Activated CD8-positive, alpha-beta memory T cell treated with anti-CD3 and anti-CD28 coated beads, Interleukin-2, amount 50 U/mL, for 4 hours (primary cell): ENCODE measurements at places on chromosomes 3 and 15.

DNA sequence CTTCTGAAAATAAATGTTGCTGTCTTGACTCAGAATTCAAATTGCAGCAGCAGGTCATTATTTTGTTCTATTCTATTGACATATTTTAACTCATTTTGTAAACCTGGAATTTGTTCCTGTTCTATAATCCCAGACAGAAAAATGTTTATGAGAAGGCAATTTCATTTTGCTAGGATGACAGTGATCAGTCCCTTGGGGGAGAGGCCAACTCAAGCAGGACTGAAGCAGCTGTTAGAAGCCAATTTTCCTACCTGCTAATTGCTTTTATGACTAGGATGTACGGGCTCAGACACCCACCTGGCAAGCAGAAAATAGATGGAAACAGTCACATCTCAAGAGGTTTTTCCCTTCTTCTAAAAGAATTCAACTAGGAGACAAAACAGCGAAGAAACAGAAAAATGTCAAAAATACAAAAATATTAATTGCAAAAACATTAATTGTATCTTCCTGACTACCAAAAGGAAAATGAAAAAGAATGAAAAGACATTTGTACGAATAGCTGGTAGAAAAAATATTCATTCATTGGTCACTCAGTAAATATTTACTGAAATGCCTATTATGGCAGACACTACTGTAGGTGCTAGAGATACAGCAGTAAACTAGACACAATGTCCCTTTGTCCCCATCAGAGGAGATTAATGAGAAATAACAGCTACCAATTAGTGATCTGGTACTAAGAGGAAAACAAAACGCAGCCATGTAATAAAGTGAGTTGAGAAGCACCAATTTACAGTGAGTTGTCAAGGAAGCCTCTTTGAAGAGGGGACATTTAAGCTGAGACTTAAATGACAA, 73.5 kb downstream of the PEAK1 start:
- DNase-seq, result no peak

DNA sequence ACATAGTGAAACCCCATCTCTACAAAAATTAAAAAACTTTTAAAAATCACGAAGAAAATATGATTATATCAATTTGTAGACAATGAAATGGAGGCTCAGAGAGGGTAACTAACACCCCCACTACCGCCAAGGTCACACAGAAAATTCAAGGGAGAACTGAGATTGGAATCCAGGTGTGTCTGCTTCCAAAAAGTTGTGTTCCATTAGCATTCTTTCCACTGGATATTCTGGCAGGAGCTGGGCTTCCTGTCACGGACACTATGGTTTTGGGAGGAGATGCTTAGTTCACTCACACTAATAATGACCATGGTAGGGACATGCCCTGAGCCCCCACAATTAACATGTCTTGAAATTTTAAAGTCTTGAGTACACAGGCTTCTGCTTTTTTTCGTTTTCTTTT, 28.8 kb downstream of the CTSH start:
- DNase-seq, result no peak

- DNase-seq, result no peak
These were observed 90.2 kb upstream of the LMOD3 start for GRCh38 chr3:69212411-69213160.

GRCh38 chr15:90154861-90155626, 46.1 kb upstream of the SEMA4B start:
- DNase-seq, result no peak

GRCh38 chr3:27680517-27681246, 41.4 kb downstream of the EOMES start:
- DNase-seq, result no peak

DNA sequence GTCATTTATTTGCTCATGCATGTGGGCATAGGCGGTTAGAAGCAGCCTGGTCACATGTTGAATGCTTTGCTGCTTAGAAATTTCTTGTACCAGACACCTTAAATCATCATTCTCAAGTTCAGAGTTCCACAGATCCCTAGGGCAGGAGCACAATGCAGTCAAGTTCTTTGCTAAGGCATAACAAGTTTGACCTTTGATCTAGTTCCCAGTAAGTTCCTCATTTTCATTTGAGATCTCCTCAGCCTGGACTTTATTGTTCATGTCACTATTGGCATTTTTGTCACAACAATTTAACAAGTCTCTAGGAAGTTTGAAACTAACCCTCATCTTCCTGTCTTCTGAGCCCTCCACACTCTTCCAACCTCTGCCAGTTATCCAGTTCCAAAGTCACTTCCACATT, 22.8 kb downstream of the HGD start:
- DNase-seq, result no peak

DNA sequence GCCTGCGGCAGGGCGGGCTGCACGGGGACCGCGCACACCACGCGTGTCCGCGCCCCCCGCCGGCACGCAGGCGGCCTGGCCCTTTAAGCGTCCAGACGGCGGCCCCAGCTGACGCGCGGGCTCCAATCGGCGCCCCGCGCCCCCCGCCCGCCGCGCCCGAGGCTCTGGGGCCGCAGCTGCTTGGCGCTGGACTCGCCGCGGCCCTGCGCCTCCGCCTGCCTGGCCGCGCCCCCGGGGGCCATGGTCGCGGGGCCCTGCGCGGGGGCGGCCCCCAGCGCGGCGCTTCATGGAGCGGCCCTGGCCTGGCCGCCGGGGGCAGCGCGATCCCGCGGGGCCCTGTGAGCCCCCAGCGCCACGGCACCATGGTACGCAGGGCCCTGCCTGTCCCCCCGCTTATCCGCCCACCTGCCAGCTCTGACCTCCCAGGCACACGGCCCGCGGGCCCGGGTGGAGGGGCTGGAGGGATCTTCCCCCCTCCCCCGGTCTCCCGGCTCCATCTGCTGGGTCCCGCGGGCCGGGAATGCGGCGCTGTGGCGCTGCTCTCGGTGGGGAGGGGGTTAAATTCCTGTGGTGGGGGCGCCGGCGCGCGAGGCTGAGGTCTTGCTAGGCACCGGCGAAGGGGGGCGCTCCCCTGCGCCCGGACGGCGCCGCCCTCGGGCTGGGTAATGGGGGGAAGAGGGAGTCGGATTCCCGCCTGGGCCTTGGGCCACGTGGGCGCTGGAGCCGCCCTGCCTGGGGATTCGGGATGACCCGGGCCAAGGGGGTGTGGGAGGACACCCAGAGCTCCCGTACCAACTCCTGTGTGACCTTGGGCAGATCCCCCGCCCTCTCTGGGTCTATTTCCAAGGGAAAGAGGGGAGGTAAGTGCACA, 1.1 kb downstream of the ZBTB47 start:
- DNase-seq, result no peak

GRCh38 chr3:122934251-122934650, 93.3 kb downstream of the SEMA5B start:
- no peak for DNase-seq

- peak; percentile 22 for DNase-seq
These were observed 614 bp downstream of the CHCHD6 start for GRCh38 chr3:126704494-126705214.

- DNase-seq, result no peak
These were observed 1.5 kb upstream of the OCA2 start for GRCh38 chr15:28100516-28101195.

GRCh38 chr3:175274474-175275218, 415.5 kb downstream of the NAALADL2 start:
- no peak for DNase-seq

GRCh38 chr3:43696441-43696840, 5.7 kb downstream of the ABHD5 start:
- DNase-seq, result no peak

DNA sequence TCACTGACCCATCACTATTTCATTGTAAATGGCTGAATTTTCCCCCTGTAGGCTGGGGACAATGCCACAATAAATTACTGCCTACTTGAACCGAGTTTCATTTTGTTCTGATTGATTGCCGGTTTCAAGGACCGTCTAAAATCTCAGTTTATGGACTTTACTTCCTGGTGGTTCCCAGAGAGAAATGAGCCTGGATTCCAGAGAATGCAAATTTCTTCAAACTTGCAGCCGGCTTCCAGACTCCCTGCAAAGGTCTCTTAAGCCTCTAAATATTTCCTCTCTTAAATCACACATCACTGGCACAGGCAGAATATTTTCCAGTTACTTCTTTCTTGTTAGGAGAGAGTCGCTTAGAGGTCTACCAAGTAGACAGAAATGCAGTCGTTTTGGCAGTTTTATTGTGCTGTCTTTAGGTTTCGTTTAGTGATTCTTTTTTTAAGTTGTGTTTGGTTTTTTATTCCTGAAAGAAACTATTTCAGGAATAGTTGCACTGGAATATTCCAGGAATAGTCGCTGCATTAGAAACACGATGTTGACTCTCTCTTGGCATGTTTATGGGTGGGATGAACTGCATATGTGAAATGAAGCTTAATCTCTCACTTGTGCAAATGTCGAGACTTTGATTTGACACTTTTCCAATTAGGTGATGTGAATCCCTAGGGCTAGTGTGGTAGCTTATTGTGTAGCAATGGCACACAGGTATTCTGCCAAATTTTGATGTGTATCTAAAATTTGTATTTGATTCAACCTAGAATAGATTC, 284.1 kb upstream of the NR2E3 start:
- DNase-seq, result no peak

DNA sequence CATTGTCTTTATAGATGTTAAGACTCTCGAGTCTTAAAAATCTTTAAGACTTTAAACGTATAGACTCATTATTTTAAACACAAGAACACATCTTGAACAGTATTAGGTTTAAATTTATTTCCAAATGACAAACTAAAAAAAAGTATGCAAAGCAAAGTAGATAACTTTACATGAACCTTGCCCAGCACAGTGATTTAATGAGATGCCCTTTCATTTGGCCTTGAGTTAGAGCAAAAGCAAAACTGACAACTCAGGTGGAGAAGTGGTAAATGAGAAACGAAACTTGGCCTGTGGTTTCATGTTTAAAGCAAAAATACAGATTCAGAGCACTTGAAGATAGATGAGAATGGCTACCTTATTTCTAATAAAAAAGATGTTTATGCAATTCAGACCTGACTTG, 8.6 kb downstream of the GPR15 start:
- DNase-seq, result no peak

- no peak for DNase-seq
These were observed 17.8 kb upstream of the SCAMP5 start for GRCh38 chr15:74977599-74977998.

GRCh38 chr3:113697500-113698090, 1.2 kb upstream of the USF3 start:
- DNase-seq, result no peak

DNA sequence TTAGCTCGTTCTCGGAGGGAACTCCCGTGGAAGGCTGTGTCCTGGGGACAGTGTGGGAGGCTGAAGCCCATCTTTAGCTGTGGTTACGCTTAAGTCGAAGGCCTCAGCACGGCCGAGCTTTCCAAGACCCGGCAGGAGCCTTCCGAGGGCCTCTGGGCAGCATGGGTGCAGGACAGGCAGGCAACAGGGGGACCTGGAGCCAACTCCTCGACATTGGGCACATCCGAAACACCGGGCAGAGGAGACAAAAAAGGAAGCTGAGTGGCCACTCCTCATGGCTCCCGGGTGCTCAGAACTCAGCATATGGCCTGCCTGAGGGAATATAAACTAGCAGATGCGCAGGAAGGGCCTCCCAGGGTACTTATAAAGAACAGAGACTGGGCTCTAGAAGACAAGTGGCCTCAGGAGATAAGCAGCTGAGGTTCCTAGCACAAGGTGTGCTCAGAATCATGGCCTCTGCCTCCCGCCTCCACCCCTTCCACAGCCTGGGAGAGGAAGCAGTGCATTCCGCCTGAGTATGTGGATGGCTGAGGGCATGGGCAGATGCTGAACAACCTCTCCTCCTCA, 34.1 kb downstream of the ABTB1 start:
- DNase-seq, result no peak

GRCh38 chr3:16378920-16379319, 113.9 kb downstream of the OXNAD1 start:
- DNase-seq, result no peak

DNA sequence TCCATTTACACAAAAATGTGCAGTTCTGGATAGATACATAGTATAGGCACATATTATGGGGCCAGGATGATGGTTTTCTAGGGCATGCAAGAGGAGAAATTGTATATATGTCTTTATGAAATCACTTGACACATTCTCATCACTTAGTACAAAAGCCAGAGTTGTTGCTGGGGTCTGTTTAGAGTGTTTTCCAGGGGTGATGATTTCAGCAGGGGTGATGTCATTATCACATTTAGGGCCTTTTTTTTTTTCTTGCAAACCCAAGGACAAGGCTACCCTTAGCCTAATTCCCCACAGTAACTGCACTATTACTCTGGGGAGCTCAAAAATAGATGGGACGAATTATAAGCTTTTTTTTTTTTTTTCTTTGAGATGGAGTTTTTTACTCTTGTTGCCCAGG, 3.6 kb downstream of the ZNF589 start:
- DNase-seq, result no peak

DNA sequence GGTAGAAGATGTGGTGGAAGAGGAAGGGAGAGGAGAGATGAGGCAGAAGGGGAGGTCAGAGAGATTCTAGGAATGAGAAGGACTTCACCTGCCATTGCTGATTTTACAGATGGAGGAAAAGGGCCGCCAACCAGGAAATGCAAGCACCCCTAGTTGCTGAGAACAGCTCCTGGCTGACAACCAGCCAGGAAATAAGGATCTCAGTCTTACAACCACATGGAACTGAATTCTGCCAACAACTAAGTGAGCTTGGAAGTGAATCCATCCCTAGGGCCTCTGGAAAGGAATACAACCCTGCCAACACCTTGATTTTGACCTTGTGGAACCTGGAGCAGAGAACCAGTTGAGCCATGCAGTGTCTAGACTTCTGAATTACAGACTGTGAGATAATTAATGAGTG, 86.6 kb downstream of the EDEM1 start:
- no peak for DNase-seq

GRCh38 chr3:69650066-69650419, 89.2 kb upstream of the MITF start:
- DNase-seq, result no peak

DNA sequence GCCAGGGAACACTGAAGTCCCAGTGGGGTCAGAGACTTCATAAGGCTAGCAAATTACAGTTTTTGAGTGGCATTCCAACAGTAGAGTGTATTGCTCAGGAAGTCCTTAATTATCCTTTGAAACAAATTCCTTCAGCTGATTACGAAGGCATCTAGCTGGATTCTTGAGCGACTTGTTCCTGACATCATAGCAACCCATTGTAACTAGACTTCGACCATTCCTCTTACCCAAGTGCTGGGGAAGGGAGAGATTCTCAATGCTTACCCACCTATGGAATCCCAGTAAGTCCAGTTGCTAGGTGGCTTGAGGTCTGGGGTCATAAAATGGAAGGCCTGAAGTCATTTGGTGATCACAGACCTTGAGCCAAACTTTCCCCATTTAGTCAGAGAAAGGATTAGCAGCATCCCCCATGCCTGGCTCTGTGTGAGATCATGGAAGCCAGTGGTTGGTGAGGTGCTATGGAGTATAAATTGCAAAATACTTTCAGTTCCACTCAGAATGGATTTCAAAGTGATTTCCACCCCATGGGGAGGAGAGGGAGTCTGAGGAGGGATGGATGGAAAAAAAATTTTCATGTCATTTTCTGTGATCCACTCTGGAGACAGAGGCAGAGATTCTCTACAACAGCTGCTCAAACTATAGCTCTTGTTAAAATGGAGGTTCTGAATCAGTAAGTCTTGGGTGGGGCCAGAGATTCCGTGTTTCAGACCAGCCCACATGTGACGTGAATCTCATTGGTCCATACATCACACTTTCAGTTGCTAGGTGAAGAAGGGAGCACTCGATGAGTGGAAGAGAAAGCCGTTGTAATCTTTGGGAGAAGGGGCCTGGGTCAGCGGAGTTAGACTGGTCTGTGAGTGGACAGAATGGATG, 45.7 kb downstream of the CD86 start:
- DNase-seq, result no peak
